Midbrain (tissue), 1 donor: ENCODE measurements at places on chromosomes 2 and 18.
A peak's percentile ranks its signal among the peaks of the same experiment; 100 is the strongest.

DNA sequence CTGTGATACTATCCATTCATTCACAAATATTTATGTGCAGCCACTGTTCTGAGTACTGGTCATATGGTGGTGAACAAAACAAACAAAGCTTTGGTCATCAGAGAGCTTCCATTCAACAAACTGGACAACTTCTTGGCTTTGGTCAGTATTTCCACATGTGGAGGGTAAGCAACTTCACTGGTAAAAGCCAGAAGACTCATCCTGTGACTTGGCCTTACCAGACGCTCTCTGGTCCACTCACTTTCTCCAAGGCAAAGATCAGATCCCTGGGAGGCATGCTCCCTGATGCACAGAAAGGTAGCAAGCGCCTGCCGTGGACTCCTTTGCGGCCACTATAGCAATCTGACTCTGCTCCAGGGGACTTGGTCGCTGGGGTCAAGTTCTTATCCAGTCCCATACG is 179.5 kb downstream of the EN1 start:
- DNase-seq = no peak

- DNase-seq = peak; percentile 59
Measured at GRCh38 chr2:139790807-139791752, 1010.9 kb upstream of the NXPH2 start.

GRCh38 chr18:37484983-37485834 is 80.4 kb downstream of the CELF4 start:
- no peak for DNase-seq

GRCh38 chr2:9984871-9985480 is 33.5 kb downstream of the GRHL1 start:
- DNase-seq = no peak

DNA sequence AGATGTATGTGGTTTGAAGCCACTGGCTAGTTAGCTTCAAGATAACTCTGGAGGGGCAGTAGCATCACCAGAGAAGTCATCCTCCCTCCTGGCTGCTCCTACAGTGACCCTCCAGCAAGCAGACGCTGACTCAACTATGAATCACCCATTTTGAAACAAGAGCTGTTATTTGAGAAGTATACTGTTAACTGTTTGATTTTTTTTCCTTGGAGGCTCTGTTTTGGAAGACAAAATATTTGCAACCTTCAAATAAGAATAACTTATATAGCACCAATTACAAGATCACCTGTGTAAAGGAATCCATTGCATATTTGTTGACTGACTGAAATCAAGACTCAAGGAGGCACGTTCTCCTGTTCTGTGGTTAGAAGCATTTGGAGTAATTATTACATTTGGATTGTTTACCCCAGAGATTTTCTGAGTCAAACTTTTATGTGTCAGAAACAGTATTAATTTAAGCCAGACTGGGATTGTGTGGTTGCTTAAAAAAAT is 313.8 kb downstream of the MTX2 start:
- no peak for DNase-seq

DNA sequence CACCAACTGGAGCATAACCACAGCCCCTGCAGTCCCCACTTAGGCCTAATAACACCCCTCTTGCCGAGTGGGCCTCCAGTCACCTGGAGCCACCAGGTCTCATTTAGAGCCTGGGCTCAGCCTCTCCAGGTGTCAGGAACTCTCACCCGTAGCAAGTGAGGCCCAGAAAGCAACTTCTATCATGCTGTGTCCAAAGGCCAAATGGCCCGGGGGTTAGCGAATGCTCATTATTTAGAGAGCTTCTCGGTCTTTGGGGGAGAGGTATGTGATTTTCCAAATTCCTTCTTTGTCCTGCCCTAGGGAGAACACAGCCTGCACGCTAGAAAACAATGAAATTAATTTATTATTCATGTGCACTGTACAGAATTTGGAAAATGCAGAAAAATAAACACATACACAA is 109.9 kb upstream of the PTPRM start:
- DNase-seq = no peak

- DNase-seq = no peak
Measured at GRCh38 chr2:191968120-191968519, 121.2 kb upstream of the CAVIN2 start.

DNA sequence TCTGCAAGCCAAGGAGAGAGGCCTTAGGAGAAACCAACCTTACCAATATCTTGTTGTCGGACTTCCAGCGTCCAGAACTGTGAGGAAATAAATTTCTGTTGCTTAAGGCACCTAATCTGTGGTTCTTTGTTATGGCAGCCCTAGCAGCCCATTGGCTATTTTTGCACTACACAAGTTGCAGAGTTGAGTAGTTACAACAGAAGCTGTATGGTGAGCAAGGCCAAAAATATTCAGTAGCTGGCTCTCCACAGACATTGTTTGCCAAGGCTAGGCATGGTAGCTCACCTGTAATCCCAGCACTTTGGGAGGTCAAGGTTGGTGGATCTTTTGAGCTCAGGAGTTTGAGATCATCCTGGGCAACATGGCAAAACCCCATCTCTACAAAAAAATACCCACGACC is 27.1 kb upstream of the SCYGR1 start:
- no peak for DNase-seq

GRCh38 chr2:1816414-1816911 is 72.1 kb upstream of the PXDN start:
- DNase-seq = peak; percentile 6

GRCh38 chr2:16632598-16632997 is 33.0 kb downstream of the CYRIA start:
- DNase-seq = peak; percentile 35
